CD4-positive, alpha-beta T cell treated with Interleukin-15 for 1 hour (primary cell): ENCODE measurements at places on chromosomes 2 and 18.

GRCh38 chr2:170340693-170341068 is 162.7 kb downstream of the MYO3B start:
- no peak for DNase-seq

DNA sequence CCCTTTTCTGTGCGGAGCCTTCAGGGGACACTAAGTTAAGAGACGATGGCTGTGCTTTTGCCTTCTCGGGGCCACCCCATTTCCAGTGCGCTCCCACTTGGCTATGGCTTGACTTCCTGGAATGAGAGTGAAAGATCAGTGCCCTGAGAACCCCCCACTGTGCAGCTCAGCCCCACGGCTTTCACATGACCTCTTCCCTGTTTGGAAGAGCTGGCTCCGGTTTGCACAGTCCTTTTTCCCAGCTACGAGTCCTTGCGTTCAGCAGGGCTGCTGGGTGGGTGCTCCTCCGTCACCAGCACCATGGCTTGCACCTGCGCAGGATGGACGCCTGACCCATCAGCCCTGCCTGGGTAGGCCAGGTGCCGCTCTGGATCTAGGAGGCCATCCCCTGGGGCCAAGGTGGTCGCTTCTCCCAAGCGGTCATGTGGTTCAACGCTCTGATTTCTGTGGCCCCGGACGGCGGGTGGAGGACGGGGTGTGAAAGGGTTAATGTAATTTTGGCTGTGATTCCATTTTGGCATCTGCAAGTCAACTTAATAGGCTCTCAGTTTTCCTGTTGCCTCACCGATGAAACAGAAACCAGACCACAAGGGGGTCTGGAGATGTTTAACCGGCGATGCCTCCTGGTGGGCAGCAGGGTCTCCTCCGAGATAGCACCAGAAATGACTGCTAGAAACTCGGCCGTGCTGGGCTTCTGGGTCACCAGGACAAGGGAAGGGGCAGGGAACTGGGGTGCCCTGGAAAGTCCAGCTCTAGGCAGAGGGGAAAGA is 113.1 kb upstream of the HAAO start:
- DNase-seq = no peak

DNA sequence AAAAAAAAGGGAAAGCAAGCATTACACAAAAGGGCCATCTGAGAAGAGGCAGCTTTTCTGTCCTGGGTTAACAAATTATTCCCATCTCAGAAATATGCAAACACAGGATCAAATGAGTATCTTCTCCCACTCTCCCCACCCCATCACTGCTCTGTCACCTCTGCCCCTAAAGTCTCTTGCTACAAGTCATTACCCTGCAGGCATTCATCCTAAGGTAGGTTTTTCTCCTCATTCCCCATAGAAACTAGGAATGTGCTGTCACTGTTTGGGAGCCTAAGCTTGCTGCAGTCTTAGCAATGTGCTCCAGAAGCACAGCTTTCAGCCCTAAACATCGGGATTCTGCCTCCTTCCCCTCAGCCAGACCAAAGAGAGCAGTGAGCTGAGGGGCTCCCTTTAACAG is 3.6 kb downstream of the LRRTM1 start:
- no peak for DNase-seq

GRCh38 chr2:161420406-161421074 is 4.4 kb downstream of the TBR1 start:
- no peak for DNase-seq
